ENCODE measurements at places on chromosomes 5 and 9.

- DNase-seq, result no peak
These were observed 83.4 kb upstream of the ZNF169 start for GRCh38 chr9:94175669-94176068.

DNA sequence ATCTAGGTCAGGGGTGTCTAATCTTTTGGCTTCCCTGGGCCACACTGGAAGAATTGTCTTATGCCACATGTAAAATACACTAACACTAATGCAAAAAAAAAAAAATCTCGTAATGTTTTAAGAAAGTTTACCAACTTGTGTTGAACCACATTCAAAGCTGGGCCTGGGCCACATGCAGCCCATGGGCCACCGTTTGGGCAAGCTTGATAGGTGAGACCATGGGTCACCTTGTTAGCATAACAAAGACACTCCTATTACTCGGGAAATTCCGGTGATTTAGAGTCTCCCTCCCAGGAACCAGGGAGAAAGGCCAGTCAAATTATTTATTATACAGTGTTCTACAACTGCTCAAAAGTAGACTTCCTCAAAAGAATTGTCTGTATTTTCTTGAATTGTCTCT is 12.7 kb downstream of the RECK start:
- no peak for DNase-seq

DNA sequence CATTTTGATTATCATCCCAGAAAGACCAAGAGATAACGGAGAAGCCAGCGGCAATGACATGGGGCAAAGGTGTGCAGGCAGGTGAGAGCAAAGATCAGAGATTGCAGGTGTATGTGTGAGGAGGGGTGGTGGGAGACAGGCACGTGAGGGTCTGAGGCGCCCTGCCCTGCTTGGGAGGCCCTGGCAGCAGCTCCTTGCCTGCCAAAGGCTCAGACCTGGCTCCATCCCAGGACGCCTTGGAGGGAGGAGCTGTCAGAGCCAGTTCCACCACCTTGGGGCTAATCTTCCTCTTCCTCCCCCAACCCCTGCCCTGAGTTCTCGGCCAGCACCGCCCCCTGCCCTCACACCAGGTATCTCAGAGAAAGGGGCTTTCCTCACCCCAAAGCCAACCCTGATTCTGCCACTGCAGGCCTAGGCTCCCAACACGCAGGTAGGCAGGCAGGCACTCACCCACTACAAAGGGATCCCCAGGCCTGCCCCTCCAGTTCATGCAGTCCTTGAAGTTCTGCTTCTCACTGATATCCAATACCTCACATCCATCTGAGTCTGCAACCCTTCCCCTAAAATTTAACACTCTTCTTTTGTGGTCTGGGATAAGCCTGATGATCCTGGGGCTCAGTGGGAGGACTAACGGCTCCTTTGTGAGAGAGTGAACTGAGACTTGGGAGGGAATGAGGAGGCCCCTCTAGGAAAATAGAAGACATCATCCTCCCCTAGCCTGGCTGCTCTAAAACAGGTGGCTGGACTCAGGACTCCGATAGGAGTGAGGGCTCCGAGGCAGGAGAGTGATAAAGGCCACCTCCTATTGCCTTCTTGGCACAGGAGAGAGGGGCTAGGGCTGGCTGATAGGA is 1.8 kb downstream of the AQP3 start:
- peak; percentile 36 for DNase-seq

DNA sequence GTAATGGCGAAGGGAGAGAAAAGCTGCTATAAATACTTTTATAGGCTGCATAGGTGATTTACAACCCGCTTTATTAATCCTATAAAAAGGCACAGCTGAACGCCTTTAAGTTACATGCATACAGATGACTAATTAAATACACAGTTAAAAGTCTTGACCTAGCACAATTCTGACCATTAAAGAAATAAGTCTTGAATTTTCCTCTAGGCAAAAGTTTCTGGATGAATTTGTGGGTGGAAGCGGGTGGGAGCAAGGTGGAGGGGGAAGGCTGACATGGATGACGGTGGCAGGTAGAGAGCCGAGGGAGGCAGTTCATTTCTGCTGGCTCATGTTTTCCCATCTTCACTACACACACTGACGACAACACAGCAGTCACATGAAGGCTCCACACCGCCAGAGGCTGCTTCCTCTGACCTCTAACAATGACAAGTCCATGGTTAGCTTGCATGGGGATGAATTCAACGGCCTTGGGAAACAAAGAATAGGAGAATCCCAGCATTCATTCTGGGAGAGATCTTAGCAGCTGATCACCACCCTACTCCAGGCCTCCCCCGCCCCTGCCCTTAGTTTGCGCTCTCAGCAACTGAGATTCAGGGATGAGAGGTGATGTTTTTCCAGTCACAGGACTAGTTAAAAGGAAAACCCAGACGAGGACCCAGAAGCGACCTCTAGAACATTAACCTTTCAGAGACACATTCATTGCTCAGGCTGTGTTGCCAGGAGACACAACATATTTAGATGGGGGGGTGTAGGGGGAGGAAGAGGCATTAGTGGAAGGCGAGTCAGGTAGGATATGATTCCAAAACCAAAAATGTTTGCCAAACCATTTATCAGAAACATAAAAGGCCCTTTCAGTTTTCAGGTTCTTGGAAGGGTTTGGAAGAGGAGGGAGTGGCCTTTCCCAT is 329.3 kb downstream of the PIK3R1 start:
- no peak for DNase-seq

DNA sequence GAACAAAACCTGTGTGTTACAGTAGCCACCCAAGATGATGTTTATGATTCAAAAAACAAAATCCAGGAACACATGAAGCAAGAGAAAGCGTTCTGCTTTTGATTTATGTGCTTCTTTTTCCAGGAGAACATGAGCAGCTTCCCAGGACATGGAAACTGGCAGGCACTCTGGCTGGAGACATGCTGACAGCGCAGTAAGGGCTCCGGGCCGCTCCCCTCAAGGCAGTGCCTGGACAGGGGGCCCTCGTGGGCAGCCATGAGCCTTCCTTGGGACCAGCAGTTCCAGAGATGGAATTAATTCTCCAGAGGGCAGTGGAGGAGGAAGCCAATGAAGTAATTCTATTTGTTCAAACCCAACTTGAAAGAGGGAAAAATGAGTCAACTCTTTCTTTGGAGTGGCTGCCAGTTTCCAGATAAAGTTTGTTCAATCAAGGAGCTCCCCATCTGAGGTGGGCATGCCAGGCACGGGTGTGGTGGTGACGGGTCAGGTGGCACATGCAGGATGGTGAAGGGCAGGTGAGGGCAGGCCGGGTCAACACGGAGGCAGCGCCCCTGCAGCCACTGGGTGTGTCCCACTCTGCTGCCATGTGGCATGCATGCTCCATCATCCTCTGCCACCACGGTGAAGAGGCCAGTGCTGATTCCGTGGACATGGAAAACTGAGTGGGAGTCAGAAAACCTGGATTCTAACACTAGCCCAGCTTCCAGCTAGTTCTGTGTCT is 83.8 kb downstream of the OTULIN start:
- DNase-seq, result no peak

DNA sequence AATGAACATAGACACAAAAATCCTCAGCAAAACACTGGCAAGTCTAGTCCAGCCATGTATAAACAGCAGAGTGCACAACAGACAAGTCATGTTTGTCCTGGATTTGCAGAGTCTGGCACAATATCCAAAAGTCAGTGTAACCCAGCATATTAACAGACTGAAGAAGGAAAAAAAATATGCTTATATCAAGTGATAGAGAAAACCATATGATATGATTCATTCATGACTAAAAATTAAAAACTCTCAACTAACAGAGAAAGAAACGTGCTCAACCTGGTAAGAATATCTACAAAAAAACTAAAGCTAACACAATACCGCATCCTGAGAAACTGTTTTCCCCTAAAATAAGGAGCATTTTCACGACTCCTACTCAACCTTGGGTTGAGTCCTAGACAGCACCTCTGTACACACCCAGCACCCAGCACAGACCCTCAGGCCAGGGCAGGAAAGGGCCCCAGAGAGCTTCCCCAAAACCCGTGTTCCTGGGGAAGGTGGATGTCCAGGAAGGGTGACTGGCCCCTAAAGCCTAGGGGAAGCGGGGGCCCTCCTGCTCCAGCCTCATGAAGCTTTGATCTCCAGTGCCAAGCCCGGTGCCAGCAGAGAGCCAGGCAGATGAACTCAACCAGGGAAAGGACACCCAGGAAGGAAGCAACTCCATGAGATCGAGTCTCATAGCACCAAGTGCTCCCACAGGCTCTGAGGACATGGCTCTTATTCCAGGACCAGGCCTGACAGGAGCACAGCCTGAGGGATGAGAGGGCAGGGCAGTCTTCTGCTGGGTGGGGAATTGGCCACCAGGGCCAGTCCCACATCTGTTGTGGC is 38.9 kb downstream of the ADAMTS2 start:
- DNase-seq, result no peak

DNA sequence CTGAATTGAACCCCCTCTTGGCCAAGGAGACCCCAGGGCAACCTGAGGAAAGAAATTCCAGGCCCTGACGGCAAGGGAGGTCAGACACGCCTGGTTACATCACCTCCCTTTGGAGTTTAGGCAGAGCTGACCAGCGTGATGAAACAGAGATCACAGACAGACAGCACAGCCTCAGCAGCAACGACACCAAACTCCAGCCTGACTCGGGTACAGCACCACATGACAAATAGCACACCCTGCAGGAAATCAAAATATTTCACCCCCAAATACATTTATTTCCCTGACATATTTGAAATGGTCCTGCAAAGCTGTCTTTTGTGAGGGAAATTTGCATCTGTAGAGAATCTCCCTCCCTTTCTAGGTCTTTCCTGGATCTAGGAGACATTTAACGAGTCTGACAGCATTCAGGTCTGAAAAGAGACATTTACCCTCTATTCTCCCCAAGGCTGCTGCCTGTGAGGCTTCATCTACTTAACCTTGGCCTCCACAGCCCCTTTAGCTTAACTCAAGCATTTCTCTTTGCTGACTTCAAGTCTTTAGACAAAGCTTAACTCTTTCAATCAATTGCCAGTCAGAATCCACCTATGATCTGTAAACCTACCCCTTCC is 2.6 kb downstream of the QSOX2 start:
- no peak for DNase-seq

GRCh38 chr5:138952962-138953361 is 77.8 kb upstream of the LRRTM2 start:
- no peak for DNase-seq

DNA sequence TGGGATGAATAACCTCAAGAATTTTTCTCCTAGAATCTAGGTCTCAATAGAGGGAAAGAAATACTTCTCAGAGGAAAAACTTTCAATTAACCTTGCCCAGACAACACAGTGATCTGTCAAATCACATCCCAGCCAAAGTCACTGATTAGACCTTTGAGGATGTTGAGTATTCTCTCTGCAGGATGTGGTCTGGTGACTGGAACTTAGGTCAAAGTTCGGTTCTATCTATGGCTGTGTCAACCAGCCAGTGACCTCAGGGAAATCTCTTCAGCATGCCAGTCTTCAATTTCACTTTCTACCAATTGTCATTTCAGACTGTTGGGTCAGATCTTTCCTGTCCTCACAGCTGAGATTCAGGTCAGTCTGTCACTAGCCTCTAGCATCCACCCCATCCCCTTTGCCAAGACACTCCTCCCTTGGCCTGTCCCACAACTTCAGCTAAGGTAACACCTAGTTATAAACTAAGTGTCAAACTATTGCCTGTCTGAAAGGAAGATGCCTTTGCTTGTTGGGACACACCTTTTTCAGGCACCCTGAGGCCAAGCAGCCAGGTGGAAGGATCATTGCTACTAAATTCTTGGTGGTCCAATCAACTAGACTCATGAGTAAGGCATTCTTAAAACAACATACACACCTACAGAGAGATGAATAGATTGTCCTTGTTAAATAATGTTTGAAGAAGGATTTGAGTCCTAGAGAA is 156.3 kb upstream of the FST start:
- no peak for DNase-seq

GRCh38 chr9:125529589-125530515 is 177.2 kb downstream of the MAPKAP1 start:
- DNase-seq, result no peak

DNA sequence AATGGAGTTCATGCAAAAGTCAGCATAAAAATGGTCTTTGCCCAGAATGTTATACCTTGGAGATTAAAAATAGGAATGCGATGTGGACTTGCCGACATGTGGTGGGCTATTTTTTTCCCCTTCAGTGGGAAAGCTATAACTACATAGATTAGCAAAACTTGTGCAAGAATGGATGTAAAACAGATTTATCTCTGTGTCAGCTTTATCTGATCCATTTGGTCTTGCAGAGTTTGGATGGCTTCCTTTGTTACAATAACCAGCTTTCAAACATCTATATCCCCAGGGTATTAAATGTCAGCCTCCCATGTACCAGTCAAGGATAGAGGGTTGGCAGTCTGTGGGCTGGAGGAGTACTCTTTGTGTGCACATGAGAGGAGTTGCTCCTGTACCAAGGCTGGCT is 284.9 kb downstream of the TMEM38B start:
- DNase-seq, result no peak

DNA sequence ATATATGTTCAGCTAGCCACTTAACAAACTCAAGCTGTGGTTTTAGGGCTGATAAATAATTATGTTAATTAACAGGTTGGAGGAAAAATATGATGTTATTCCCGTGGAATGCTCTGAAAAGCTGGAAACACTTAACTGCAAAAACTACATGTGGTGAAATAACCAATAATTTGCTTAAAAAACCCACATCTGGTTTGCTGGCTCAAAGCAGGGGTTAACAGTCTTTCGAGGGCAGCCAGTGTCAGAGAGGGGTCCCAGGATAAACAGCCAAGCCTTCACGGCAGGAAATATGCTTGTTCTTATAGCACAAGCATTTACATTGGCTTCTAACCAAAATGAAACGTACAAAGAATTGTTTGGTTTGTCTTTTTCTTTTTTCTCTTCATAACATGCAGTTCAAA is 254.0 kb upstream of the GAS1 start:
- DNase-seq, result no peak

- DNase-seq, result no peak
These were observed 164.0 kb upstream of the RAD23B start for GRCh38 chr9:107118863-107119624.

GRCh38 chr5:179268399-179268952 is 76.8 kb downstream of the ADAMTS2 start:
- DNase-seq, result no peak

DNA sequence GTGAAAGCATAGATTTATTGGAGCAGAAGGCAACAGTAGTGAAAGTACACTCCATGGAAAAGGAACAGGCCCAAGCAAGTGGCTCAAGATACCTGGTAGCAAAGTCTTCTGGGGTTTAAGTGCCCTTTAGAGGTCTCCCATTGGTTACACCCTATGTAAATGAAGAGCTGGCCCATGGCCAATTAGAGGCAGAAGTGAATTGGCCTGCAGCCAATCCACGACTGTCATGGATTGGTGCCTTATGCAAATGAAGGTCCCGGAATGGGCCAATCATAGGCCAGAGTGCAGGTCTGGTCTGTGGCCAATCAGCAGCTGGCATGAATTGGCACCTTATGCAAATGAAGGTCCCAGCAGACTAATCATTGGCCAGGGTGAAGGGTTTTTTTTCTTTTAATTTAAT is 64.2 kb upstream of the PCSK5 start:
- no peak for DNase-seq

DNA sequence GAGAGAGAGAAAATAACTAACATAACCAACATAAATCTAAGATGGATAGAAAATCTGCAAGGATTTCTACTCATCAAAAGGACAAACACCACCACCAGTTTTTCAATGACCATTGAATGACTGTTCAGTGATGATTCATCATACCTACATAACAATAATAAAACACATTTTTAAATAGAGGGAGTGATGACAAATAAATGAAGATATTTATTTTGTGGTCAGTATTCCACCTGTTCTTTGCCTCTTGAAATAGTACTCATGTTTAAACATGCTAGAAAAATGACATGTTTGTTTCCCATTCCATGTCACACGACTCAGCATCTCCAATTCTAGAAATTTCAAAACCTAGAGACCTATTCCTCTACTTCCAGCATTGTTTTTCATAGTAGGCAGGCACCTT is 34.6 kb upstream of the ADAMTS16 start:
- DNase-seq, result no peak

GRCh38 chr5:160629003-160629402 is 207.3 kb downstream of the PTTG1 start:
- DNase-seq, result no peak
